ENCODE measurements at places on chromosomes 3 and 15. TPM values are rescaled to one million over a fixed set of nuclear protein-coding genes. Genes with fewer than 3 reads are reported as not detected.

LARP6 gene
- total RNA-seq: 46.7 TPM

NOX5 gene
- 0.64 TPM for total RNA-seq

RTP3 gene
- total RNA-seq: 0.43 TPM

MYO9A gene
- total RNA-seq: 51.8 TPM

DNA sequence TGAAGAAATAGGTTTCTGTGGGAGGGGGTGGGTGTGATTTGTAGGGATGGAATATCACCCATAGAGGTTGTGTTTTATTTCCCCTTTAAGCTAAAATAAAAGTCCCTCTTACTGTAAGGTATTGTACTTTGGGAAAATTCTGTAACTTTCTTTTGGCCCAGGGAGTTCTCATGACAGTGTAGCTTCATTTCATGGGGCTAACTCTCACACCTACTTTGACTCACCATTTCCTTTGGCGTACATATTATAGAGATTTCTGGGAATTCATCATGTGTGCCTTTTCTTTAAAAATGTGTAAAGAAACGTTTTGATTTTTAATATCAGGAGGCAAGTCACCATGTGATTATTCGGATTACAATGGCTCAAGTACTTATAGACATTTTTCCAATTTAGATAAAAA is 477.7 kb upstream of the CFAP20DC start:
- no peak for DNase-seq

- peak; percentile 98 for DNase-seq
Measured at GRCh38 chr15:40092256-40092978, 16.3 kb downstream of the BMF start.

- DNase-seq: no peak
Measured at GRCh38 chr3:24352893-24353553, 141.6 kb downstream of the THRB start.

All from fibroblast of villous mesenchyme (primary cell).